ENCODE measurements at places on chromosomes 12 and 14.

- DNase-seq: no peak
These were observed 79.0 kb upstream of the AMIGO2 start for GRCh38 chr12:47158792-47159191.

DNA sequence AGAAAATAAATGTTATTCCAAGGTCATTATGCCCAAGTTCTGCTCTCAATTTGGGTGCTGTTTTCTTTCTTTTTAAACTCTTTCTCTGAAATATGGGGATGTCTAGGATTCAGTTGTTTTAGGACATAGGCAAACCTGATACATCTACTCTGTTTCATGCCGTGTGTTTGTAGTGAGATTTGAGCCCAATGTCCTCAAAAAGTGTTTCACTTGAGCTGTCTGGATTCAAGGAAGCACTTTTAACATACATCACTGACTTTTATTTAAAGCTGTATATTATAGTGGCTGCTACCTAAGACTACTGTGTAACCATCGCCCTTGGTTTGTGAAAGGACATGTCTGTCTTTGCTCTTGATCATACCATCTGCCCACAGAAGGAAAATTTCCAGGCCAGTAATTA is 709.3 kb upstream of the STXBP6 start:
- DNase-seq: no peak

GRCh38 chr12:67940780-67941243 is 48.4 kb upstream of the IFNG-AS1 start:
- DNase-seq: no peak

DNA sequence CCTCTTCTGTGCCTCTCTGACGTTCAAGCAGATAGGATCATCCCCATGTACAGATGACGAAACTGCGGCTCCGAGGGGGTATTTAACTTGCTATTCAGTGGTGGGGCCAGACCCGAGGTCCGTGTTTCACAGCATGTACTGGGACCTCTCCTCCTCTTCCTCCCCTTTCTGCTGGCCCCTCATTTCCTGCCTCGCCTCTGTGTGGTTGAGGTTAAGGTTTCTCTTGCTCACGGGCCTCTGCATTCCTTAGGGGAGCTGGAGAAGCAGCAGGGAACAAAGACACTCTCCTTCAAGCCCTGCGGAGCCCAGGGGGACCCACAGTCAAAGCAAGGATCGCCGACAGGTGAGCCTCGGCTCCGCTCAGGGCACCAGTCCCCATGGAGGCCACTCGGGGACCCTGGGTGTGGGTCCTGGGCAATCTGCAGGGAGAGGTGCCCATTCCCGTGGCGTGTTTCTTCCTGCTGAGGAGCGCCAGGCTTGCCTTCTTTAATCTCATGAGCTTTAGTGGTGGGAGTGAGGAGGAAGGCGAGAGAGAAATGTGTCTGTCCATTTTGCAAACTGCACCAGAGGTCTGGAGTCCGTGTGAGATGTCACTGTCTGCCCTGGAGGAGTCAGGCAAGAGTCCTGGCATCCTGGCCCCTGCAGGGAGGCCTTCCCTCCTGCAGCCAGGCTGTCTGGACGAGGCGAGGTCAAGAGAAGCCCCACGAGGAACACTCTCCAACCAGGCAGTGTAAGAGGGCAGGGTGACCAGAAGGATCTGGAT is 45.0 kb downstream of the SLC6A12 start:
- no peak for DNase-seq

- DNase-seq: no peak
These were observed 13.1 kb downstream of the KIF21A start for GRCh38 chr12:39429809-39430208.

DNA sequence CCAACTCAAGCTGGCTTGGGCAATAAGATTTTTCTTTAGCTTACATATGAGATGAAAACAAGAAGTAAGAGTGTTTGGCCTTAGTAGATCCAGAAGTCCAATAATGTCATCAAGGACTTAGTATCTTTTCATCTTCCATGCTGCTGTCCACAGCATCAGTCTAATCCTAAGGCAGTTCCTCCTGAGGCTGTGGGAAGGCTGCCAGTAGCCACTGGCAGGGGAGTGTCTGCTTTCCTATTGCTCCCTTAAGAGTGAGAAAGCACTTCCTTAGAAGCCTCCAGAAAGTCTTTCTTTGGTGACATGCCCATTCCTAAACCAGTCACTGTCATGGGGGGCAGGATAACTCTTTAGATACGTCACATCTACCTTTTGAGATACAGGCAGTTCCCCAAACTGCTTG is 317.7 kb downstream of the BMP4 start:
- DNase-seq: no peak

GRCh38 chr12:128644664-128645296 is 179.0 kb downstream of the SLC15A4 start:
- no peak for DNase-seq

- DNase-seq: no peak
These were observed 28.4 kb upstream of the AP4S1 start for GRCh38 chr14:30996892-30997659.

- DNase-seq: peak; percentile 92
These were observed 3.0 kb downstream of the DHRS1 start for GRCh38 chr14:24296341-24297157.

- DNase-seq: no peak
These were observed 22.6 kb downstream of the CCDC85C start for GRCh38 chr14:99581374-99581773.

GRCh38 chr14:33551963-33552362 is 398.9 kb downstream of the EGLN3 start:
- no peak for DNase-seq

DNA sequence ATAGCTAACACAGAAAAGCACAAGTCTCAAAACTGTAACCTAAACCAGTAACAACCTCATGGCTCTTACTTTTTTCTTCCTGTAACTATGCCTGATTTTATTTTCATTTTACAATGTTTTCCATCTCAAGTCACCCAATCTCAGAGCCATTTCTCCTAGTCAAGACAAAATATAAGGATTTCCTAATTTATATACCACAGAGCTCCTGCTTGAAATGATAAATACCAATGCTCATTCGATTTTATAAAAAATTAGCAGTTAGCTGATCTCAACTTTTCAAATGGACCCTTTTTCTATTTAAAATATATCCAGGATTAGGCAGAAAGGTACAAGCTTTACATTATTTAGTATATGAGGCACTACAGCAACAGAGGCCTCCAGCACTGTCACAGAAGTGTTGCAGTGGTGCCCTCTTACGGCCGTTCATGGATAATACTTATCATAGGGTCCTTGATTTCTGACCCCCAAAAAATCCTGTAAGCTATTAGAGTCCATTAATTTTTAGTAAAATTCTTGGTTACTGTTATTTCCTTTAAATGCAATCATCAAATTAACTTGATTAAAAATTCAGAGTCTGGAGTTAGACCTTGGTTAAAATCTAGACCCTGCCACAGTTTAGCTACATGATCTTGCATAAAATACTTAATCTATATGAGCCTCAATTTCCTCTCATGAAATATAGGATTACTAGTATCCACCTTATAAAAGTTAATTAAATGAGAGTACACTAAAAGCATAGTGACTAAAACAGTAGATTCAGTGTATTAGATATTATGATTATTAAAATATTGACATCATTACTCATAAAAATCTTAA is 68.3 kb downstream of the SEC23A start:
- peak; percentile 20 for DNase-seq

- peak; percentile 19 for DNase-seq
These were observed 994 bp downstream of the SRP54 start for GRCh38 chr14:34983786-34984185.

GRCh38 chr12:52874573-52875435 is 26.0 kb upstream of the KRT78 start:
- no peak for DNase-seq

DNA sequence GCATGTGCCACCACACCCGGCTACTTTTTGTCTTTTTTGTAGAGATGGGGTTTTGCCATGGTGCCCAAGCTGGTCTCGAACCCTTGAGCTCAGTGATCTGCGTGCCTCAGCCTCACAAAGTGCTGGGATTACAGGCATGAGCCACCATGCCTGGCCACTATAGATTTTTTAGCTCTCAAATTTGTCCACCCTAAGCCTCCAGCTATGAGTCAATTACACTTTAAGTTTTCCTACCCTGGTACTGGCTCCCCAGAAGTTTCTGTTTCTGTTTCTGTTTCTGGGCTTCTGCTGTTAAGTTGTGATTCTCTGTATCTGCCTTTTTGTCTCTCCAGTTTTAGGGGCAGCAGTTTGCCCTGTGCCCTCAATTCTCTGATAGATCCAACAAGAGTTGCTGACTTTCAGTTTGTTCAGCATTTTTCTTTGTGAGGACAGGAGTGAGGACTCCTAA is 4.4 kb upstream of the TINF2 start:
- DNase-seq: no peak

DNA sequence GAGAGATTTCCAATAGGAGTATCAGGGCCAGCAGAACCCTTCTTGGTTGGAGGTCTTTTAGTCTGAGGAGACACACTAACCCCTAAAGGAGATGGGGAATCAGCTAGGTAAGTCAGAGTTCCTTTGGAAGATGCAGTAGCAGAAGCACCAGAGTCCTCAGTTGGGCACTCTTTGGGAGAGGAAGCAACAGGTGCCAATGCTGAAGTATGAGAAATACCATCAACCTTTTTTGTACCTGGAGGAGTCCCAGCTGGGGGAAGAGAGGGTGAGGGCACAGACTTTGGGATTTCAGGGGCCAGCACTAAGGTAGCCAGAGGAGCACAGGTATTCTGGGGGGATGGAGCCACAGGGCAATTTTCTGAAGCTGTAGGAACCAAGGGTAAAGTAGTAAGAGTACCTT is 6.0 kb downstream of the NACA start:
- no peak for DNase-seq

GRCh38 chr12:2374092-2374906 is 321.5 kb downstream of the CACNA1C start:
- no peak for DNase-seq

DNA sequence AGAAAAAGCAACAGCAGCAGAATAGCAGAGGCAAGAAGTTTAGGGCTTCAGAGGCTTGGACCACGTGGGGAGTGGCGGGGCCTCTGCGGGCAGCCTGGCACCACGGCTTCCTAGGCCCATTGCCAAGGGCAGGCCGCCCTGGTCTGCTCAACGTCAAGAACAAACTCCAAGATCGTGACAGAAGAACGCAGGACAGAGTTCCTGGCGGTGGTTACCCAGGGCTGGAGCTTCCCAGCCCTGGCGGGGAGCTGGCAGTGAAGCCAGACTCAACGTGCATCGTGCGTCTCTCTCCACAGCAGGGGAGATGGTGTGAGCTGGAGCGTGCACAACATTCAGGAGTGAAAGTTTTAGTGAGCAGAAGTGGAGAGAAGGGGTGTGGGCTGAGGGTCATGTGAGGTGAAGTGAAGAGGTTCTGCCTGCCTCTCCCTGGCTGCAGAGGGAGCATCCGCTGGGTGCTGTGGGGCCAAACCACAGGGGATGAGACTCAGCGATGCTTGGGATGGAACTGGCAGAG is 13.9 kb upstream of the CACNA2D4 start:
- DNase-seq: no peak

DNA sequence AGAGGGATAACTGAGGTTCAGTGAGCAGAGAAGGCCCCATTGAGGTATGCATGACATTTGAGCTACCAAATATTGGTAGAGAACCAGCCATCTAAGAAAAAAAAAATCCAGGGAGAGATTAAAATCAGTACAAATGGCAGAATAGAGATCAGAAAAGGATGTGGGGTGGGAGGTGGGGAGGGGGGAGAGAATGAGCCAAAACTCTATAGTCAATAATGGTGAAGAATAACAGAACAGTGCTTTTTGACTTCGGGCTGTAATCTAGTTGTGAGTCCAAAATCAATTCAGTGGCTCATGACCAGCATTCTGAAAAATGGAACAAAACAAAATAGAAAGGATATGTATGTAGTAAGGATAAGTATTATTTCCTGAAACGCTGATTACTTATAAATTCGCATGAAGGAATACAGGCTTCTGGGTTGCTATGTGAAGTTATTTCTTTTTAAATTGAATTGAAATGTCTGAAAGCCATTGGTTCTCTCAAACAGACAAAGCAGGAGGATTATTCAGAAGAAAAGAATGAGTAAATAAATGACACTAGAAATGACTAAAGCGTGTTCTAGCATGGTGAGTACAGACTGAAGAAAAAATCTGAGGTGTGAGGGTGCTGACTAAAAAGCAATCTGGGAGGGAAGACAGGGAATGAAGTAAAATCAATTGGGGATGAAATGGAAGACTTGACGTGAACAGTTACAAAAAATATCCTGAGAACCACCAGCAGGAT is 72.4 kb downstream of the ATP2B1 start:
- no peak for DNase-seq

DNA sequence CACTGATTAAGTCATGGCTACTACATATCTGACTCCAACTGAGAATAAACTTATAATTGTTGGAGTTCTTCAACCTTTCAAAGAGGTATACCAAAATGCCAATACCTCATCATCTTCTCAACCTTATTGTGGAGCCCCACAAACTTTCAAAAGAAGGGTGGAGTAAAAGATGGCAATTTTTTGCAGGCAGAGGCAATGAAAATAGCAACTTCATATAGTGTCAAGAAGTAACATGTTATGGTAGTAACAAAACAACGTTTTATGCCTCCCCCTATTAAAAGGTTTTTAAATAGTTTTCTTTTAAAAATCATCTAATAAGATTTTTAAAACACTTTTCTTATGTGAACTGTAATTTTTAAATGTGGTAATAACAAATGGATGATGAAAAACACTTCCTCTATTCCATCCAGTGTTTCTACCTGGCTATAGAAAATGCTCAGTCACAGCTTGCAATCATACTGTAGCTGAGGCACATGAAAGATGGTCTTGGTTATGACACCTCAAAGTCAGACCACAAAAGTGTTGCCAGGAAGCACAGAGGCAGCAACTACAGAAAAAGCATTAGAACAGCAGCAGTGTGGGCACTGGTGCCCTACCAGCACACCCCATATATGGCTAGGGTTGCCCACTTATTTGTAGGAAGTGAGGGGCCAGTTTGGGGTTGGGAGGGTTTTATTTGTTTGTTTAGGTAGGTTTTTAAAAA is 7.0 kb downstream of the PPP1R12A start:
- DNase-seq: no peak

GRCh38 chr12:70950451-70950850 is 29.9 kb upstream of the PTPRR start:
- DNase-seq: no peak

DNA sequence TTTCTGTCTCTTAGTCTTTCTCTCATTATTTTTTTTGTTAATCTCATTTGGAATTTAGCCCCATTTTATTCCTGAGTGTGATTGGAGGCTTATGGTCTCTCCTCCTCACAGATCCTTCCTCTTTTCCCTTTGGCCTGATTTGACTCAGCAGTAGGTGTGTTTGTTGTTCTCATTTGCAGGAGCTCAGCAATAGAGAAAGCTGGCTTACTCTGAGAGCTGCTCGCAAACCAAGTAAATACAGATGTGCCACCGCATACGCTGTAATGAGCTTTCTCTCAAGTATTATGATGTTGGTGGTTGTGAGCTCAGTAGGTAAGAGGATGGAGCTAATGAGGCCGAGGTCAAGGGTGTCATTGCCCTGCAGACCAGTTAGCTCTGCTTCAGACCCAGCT is 206.5 kb downstream of the ETV6 start:
- DNase-seq: no peak

DNA sequence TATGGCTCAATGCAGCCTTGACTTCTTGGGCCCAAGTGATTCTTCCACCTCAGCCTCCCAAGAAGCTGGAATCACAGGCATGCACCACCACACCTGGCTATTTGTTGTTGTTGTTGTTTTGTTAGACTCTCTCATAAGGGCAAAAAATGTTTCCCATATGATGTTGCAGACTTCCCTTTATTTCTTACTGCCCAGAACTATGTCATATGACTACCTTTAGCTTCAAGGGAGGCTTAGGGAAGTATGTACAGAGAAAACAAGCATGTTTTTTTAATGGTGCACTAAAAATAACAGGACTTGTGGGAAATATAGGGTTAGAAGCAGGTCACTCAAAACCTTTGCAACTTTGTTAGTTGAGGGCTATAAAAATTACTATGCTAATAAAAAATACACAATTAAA is 4.3 kb upstream of the GPR19 start:
- DNase-seq: no peak

- DNase-seq: no peak
These were observed 35.0 kb downstream of the TPH2 start for GRCh38 chr12:71973687-71974086.
